ENCODE measurements at places on chromosomes 2 and 18. TPM values are rescaled to one million over a fixed set of nuclear protein-coding genes. Genes with fewer than 3 reads are reported as not detected.

DNA sequence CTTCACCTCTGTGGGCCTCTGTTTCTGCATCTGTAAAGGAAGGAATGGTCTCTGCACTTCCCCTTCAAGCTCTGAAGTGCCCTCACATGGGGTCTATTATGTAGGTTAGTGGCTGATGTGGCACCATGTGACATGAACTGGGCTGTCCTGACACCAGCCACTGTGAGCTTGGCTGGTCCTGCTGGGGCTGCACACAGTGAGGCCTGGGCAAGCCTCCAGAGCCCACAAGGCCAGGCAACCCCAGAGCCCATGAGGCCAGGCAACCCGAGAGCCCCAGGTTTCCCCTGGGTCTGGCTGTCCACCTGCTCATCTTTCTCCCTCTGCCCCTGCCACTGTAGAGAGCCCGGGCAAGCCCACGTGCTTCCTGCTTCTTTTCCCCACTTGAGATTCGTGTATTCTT is 150.1 kb upstream of the SMAD2 start:
- DNase-seq, result no peak

- DNase-seq, result no peak
Observed at GRCh38 chr2:1047485-1047884, 96.8 kb downstream of the SNTG2 start.

DNA sequence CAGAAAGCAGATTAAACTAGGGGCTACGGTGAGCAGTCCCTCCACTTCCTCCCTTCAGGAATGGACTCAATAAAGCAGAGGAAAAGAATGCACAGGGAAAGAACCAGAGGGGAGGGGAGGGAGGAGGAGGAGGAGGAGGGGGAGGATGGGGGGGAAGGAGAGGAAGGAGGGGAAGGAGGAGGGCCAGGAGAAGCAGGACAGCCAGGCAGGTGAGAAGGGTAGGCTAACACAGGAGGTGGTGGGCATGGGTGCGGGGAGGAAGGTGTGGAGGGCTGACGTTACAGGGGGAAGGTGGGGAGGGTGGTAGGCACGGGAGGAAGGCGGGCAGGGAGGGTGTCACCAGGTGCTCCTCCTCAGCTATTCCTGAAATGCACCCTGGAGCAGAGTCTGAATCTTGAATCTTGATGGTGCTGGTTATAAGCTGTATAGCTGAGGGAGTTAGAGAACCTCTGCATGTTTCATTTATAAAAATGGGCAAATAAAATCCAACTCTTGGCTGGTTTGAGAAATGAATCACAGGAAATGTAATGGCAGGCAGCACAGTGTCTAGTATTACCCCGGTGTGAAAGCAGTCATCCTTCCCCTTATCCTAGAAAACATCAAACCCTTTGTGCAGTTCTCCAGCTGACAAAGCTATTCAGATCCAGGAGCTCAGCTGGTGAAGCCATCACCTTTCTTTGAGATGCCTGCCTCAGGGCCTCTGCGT is 3.4 kb downstream of the TMEM18 start:
- no peak for DNase-seq

GRCh38 chr18:31120594-31120993 is 18.4 kb upstream of the DSC2 start:
- no peak for DNase-seq

DNA sequence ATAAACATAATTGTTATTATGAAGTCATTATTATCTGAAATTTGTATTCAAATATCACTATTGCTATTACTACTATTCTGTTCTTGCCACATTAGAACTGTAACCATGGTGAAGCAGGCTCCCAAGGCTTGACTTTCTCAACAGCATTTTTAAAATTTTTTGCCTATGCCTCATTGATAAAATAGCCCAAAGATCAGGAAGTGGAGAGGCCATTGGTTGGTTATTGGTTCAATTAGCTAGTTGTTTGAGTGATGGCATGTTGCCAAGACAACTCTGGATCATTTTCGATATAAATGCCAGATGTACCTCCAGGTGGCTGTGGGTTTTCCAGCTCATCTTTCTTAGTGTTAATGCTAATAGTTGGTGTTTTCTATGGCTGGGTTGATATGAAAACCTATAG is 513.5 kb downstream of the TRIB2 start:
- DNase-seq, result no peak

DNA sequence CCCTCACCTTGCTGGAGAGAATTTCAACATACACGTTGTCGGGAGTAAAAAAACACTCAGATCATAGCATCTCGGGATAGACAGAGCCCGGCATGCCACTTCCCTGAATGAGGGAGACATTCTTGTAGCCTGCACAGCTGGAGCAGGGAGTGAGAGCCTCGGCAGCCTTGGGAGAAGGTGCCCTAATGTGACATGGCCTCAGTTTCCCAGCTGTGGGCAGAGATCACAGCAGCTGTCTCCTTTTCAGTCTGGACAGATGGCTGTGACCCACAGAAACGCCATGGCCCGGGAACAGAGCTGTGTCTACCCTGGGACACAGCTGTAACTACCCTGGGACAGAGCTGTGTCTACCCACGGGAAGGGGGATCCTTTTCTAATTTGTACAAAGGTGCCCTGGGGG is 55.9 kb downstream of the HS1BP3 start:
- DNase-seq, result no peak

- DNase-seq, result no peak
Observed at GRCh38 chr2:84631985-84632384, 115.7 kb downstream of the DNAH6 start.

AMER3 gene
- not detected for total RNA-seq

DNER gene
- total RNA-seq, result not detected
